ENCODE measurements at places on chromosomes 4 and X. TPM values are rescaled to one million over a fixed set of nuclear protein-coding genes. Genes with fewer than 3 reads are reported as not detected.

Gene CLTRN
- 61.4 TPM for total RNA-seq

GRCh38 chrX:142149919-142150318 lies 55.2 kb downstream of the MAGEC2 start:
- no peak overlapping the region for H3K4me3 ChIP-seq
- H3K4me1 ChIP-seq = no peaks in the 10 kb centered on the region
- no peak for DNase-seq
- no peaks in the 10 kb centered on the region for H3K36me3 ChIP-seq

Gene CCDC110
- total RNA-seq = not detected

GRCh38 chr4:105619188-105619931 lies 66.9 kb downstream of the ARHGEF38 start:
- peak; percentile 76 for DNase-seq
- H3K27ac ChIP-seq = peak overlapping the region; percentile 60
- no peaks in the 10 kb centered on the region for H3K27me3 ChIP-seq
- H3K4me1 ChIP-seq = peaks cover 48% of the 10 kb centered on the region
- peak overlapping the region; percentile 28 for H3K4me3 ChIP-seq

DNA sequence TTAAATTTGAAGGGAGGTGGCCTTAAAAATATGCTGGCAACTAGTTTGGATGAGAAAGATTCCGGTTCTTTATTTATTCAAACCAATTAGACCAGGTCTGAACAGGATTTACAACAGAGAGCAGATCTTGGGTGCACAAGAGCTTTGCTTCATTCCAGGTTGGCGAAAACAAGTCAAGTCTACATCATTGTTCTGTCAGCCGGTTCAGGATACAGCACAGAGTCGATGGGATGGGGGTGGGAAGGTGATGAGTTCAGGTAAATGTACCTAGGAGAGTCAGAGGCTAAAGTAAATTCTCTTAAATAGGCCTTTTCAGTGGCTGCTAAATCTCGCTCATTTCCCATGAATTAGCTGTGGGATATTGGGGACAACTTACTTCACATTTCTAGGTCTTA lies 882 bp upstream of the STIM2 start:
- no peaks in the 10 kb centered on the region for H3K27me3 ChIP-seq
- no peak for DNase-seq
- peaks cover 42% of the 10 kb centered on the region for H3K36me3 ChIP-seq

- no peak for DNase-seq
- no peaks in the 10 kb centered on the region for H3K27me3 ChIP-seq
- H3K27ac ChIP-seq = no peak overlapping the region
- no peak overlapping the region for H3K4me3 ChIP-seq
- no peaks in the 10 kb centered on the region for H3K4me1 ChIP-seq
These were observed 34.9 kb upstream of the CCNI start for GRCh38 chr4:77110730-77111129.

DNA sequence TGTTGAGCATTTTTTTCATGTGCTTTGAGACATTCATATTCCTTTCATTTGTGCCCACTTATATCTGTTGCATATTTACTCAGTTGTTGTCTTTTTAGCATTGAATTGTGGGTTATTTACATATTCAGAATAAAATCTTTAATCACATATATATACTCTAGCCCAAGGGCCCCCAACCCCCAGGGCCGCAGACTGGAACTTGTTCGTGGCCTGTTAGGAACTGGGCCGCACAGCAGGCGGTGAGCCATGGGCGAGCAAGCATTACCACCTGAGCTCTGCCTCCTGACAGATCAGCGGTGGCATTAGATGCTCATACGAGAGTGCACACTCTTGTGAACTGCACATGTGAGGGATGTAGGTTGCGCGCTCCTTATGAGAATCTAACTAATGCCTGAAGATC lies 480.6 kb downstream of the KCTD8 start:
- no peak overlapping the region for H3K27ac ChIP-seq
- no peaks in the 10 kb centered on the region for H3K36me3 ChIP-seq
- DNase-seq = no peak
- no peaks in the 10 kb centered on the region for H3K27me3 ChIP-seq

Gene RBPJ
- total RNA-seq = 56.3 TPM

- no peak for DNase-seq
- H3K27ac ChIP-seq = no peak overlapping the region
- no peaks in the 10 kb centered on the region for H3K27me3 ChIP-seq
These were observed 582.4 kb upstream of the ADGRL3 start for GRCh38 chr4:60617731-60618130.

DNA sequence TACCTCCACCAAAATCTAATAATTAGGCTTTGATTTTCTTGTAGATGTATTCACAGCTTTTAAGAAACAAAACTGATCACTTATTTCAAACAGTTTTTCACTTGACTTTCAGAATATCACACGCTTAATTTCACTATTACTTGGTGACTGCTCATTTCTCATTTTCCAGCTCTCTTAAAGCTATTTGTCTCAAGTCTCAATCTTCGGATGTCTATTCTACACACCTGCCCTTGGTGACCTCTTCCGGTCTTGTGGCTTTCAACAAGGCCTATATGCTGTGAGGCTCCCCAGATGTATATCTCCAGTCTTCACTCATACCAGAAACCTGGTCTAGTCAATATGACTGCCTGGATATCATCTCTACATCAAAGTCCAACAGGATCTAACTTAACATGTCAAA lies 34.9 kb upstream of the ANXA10 start:
- H3K27me3 ChIP-seq = no peaks in the 10 kb centered on the region
- H3K36me3 ChIP-seq = no peaks in the 10 kb centered on the region
- H3K4me3 ChIP-seq = no peak overlapping the region
- H3K4me1 ChIP-seq = no peaks in the 10 kb centered on the region
- no peak for DNase-seq

- H3K4me3 ChIP-seq = no peak overlapping the region
- peaks cover 27% of the 10 kb centered on the region for H3K27me3 ChIP-seq
- H3K4me1 ChIP-seq = no peaks in the 10 kb centered on the region
- H3K27ac ChIP-seq = no peak overlapping the region
- no peak for DNase-seq
- peaks cover 5% of the 10 kb centered on the region for H3K36me3 ChIP-seq
These were observed 34.7 kb upstream of the PRKX start for GRCh38 chrX:3748052-3748559.

DNA sequence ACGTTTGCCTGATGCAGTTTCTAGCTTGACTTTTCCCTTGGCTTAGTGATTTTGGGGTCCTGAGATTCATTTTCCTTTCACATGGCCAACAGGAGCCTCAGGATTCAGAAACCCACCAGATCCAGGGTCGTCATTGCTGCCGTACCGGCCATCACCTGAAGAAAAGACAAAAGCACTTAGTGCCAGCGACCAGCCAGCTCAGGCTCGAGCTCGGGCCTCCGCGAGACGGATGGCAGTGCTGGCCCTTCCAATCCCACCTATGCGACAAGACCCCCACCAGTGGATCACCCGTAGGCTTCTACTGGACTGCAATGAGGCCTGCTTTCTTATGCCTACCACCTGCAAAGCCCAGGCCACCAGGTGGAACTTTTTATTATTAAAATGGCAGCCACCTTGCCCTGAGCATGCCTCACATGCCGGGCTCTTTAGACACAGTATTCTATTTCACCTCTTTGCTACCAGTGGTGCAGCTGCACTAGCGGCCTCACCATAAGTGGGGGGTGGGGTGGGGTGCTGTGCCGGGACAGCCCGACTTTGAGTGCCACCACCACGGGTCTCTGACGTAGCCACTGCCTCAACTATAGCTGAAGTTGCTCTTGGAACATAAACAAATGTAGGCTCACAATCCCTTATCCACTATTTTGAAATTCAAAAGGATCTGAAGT lies 84.3 kb downstream of the MTMR1 start:
- H3K27me3 ChIP-seq = no peaks in the 10 kb centered on the region
- no peak overlapping the region for H3K27ac ChIP-seq
- DNase-seq = no peak
- no peak overlapping the region for H3K4me3 ChIP-seq
- no peaks in the 10 kb centered on the region for H3K4me1 ChIP-seq

GRCh38 chr4:85147481-85148076 lies 181.1 kb upstream of the WDFY3 start:
- H3K4me3 ChIP-seq = no peak overlapping the region
- H3K36me3 ChIP-seq = no peaks in the 10 kb centered on the region
- H3K27me3 ChIP-seq = no peaks in the 10 kb centered on the region
- DNase-seq = peak; percentile 8

DNA sequence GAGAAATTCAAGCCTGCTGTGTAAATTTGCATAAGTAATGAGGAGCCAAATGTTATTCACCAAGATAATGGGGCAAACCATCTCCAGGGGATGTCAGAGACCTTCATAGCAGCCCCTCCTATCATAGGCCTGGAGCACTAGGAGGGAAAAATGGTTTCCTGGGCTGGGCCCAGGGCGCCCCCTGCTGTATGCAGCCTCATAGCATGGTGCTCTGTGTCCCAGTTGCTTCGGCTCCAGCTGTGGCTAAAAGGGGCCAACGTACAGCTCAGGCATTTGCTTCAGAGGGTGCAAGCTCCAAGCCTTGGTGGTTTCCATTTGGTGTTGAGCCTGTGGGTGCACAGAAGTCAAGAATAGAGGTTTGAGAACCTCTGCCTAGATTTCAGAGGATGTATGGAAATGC lies 859.3 kb downstream of the RPA4 start:
- H3K36me3 ChIP-seq = no peaks in the 10 kb centered on the region
- H3K27me3 ChIP-seq = peaks cover 22% of the 10 kb centered on the region
- no peak overlapping the region for H3K27ac ChIP-seq
- no peak for DNase-seq
- H3K4me1 ChIP-seq = peaks cover 25% of the 10 kb centered on the region

Gene OTC
- not detected for total RNA-seq
